Stimulated activated CD4-positive, alpha-beta T cell treated with anti-CD3 and anti-CD28 coated beads, Interleukin-4, amount 100 ng/mL, for 4 hours (primary cell): ENCODE measurements at places on chromosomes 12 and 14.

DNA sequence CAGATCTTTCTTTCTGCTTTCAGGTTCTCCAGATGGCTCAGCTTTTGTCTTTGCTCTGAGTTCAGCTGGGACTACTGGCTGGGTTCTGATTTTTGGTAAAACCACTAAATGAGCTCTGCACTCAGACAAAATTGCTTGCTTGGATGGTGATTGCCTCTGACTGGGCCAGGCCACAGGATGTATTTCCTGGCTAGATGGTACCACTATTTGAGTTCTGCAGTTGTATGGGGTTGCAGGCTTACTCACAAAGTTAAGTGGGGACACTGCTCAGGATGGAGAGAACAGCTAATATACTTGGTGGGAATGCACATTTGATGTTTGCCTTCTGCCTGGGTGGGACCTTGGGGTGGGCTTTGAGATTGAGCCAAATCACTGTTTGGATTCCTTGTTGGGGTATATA lies 14.0 kb upstream of the OR4Q3 start:
- no peak for DNase-seq

DNA sequence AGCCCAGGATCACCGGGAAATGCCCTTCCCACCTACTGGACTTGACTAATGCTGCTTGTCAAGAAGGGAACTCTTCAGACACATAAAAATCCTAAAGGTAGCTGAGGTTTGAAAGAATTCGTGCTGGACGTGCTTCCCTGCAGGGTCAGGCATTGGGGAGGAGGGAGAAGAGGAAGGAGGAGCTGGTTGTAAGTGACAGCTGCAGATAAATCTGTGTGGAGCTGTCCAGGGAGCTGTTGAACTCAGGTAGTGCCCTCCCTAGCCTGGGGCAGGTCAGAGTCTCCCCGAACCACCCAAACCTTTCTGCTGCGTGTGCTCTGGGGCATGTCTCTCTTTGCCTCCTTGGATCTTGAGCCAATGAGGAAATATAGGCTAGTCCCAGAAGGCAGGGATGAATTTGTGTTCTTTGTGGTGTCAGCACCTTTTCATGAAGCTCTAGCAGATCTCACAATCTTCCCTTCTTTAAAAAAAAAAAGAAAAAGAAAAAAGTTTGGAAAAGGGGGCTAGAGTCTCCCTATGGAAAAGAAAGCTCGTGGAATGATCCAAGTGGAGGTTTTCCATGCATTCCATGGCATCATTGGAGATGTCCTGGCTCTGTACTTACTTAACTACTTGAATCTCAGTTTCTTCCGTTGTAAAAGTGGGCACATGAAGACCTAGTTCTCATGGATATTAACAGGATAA lies 23.6 kb upstream of the FOS start:
- no peak for DNase-seq

DNA sequence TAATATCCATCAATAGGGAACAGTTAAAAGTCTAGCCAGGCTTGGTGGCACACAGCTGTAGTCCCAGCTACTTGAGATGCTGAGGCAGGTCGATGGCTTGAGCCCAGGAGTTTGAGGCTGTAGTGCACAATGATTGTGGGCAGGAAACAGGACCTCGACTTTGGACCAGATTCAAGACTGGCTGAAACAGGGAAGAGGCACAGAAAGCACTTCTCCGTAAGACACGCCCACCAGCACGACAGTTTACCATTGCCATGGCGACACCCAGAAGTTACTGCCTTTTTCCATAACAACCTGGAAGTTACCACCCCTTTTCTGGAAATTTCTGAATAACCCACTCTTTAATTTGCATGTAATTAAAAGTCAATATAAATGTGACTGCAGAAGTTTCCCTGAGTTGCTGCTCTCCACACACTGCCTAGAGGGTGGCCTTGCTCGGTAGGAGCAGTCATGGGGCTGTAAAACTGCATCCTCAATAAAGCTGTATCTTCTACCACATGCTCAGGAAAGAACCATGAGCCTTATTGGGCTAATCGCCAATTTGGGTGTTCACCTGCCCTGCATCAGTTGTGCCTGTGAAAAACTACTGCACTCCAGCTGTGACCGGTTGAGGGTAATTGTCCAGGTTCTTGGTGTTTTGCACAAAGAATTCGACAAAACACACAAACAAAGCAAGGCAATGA lies 4.6 kb upstream of the LRRC23 start:
- DNase-seq = no peak

- DNase-seq = no peak
Measured at GRCh38 chr12:85588221-85588620, 248.0 kb downstream of the RASSF9 start.

GRCh38 chr12:9075138-9075535 lies 40.6 kb downstream of the A2M start:
- no peak for DNase-seq

GRCh38 chr12:49922349-49923034 lies 18.8 kb upstream of the FAIM2 start:
- DNase-seq = no peak

- no peak for DNase-seq
Measured at GRCh38 chr12:5388581-5389535, 43.0 kb upstream of the NTF3 start.

DNA sequence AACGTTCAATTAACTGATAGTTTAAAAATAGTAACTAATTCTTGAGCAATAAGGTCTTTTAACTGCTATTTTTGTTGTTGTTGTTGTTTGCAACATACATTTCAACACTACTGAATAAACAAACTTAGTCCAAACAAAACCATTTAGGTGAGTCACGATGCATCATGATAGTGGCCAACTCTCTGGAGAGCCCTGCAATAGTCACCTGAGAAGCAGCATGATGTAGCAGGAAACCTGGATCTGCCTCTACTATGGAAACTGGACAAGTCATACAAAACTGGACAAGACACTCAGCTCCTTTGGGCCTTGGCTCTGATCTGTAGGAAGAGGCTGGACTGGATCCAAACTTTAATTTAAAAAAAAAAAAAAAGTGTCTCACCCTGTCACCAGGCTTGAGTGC lies 117.3 kb downstream of the MED13L start:
- no peak for DNase-seq

- DNase-seq = no peak
Measured at GRCh38 chr12:85280165-85280983, at the start of gene ALX1. Gene ALX1 (plus strand): TSS chr12:85280220. CDS start chr12:85280262, 42 bp downstream.

- no peak for DNase-seq
Measured at GRCh38 chr14:84456946-84457345, 1073.0 kb upstream of the FLRT2 start.

DNA sequence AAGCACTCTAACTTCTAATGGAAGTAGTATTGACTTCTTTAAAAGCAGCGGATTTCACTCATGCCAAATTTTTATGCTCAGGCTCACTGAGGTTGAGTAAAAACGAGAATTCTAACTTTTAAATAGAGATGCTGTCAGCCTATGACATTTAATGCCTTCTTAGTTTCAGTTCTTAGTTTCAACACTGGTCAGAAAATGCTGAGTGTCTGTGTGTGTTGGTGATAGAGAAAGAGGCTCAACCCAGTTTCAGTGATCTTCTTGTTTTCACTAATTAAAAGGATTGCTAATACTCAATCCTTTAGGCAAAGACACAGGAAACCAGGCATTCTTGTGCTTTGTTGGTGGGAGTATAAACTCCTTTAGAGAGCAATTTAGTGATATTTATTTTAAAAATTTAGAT lies 31.0 kb downstream of the PEBP1 start:
- no peak for DNase-seq

GRCh38 chr12:41302979-41303403 lies 114.9 kb downstream of the PDZRN4 start:
- no peak for DNase-seq

DNA sequence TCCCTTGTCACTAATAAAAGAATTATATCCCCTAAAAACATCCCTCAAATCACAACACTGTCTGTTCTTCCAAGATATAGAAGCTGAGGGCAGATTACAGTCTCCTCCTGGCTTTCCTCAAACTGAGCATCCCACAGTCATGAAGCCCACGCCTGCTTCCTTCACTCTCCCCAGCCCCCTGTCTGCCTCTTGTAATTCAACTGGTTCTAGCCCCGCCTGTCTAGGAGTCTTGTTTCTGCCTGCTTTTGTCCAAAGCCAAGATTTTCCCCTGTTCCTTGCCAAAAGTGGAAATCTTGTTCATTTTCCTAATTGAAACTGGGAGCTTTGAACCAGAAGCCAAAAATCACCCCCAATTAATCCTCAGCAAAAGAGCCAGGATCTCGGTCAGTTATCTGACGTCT lies 35.9 kb upstream of the PWP1 start:
- DNase-seq = no peak

DNA sequence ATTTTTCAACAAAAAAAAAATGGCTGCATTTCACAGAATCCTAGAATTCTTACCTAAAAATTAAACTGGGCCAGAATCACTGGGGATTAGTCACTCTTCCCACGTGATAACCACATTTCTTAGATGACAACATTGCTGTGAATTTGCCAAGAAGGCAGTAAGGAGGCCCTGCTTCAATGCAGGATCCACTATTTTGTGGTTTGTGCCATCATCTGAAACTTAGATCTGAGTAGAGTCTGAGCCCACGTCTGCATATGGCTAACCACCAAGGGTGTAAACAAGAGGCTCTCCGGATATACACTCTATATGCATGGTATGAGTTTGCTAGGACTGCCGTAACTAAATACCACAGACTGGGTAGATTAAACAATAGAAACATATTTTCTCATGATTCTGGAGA lies 24.4 kb upstream of the TBX5 start:
- DNase-seq = no peak

DNA sequence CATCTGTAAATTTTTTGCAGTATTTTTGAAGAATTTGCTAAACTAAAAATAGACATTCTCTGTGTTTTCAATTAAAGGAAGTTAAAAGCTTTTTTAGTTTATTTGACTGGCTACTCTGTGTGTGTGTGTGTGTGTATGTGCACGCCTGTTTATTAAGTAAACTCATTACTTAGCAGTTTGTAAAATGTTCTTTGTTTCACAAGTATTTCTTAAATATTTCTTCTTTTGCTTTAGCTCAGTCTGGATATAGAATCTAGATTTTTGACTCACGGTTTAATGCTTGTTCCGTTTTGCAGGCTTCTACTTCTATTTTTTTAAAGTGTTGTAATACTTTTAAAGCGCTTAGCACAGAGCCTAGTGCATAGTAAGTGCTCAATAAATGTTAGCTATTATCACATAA lies 46.5 kb upstream of the KCNMB4 start:
- no peak for DNase-seq

DNA sequence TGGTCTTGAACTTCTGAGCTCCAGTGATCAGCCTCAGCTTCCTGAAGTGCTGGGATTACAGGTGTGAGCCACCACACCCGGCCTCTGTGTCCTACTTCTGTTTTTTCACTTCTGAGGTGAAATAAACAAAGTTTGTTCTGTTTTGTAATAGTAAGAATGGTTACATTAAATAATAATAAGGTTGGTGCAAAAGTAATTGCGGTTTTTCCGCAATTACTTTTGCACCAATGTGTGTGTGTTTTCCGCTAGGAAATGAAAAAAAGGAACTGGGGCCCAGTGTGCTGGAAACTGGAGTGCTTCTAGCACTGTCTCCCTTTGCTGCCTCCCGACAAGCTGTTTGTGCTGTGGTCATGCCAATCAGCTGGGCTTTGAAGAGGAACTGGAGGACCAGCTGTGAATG lies 140.9 kb downstream of the NTS start:
- DNase-seq = no peak

- peak; percentile 75 for DNase-seq
Measured at GRCh38 chr12:48817873-48818830, at the start of gene CACNB3. Gene CACNB3 (plus strand): TSS chr12:48818496. CDS start chr12:48818930, 434 bp downstream.

GRCh38 chr14:57470909-57471308 lies 22.7 kb downstream of the CCDC198 start:
- DNase-seq = no peak

- no peak for DNase-seq
Measured at GRCh38 chr14:25116607-25117006, 66.7 kb upstream of the STXBP6 start.

DNA sequence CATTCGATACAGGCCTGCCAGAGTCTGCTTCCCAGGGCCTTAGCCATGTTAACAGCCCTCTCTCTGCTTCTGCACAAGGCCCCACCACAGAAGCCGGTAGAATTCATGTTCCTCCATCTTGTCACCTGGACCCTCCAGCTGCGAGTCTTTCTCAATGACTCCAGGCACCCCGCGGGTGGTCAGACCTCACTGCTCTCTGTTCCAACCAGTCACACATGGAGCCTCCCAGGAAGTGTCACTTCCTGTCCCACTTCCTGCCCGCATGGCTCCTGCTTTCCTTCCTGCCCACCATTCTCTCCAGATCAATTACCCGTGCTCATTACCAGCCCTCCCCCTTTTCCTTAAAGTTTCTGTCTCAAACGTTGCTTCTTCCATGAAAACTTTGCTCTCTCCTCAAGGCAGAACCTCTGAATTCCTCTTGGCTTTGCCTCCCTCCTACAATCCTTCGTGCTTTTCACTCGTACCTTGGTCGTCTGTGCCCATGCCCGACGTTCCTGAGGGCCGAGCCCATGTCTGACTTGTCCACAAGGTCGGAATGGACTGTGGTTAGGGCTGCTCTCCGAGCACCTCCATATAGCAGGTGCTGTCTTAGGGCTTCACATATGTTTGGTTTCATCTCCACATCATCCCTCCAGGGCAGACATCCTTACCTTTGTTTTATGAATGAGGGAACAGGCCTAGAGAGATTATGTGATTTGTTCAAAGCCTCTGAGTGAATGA lies 172.1 kb downstream of the TSPAN9 start:
- DNase-seq = no peak

DNA sequence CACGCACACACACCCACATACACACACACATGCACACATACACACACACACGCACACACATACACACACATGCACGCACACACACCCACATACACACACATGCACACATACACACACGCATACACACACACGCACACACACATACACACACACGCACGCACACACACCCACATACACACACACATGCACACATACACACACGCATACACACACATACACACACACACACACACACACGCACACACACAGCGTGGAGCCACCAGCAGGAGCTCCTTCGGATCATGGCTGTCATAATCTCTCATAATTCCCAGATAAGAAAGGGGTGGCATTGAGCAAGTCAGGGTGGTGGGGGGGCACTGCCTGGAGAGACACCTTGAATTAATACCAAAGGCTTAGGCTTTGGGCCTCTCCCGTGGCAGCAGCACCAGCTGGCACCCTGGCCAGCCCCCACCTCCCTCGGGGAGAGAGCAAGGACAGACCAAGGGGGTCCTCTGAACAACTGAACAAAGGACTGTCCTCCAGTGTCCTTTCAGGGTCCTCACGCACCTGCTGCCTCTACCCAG lies 21.9 kb downstream of the ANO2 start:
- DNase-seq = no peak

DNA sequence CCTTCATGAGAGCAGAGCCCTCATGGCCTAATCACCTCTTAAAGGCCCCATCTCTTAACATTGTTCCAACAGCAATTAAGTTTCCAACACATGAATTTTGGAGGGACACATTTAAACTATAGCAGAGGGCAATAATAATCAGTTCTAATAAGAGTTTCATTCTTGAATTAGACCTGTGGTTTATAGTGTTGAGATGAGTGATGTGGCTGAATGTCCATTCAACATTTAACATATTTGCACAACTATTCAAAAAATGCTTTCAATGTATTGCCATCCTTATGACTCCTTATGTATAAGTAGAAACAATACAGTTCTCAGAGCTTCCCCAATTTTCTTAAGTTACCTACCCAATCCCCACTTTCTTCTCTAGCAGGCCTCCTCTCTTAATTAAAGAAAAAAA lies 21.5 kb downstream of the KLHL28 start:
- DNase-seq = no peak
